NCI-H1694 treated with DMSO at 0.1 percent for 48 hours (cell line): ENCODE measurements at places on chromosomes 6 and 20.
A peak's percentile ranks its signal among the peaks of the same experiment; 100 is the strongest.

- no peak for DNase-seq
Measured at GRCh38 chr6:103215847-103216246, 1643.9 kb downstream of the HACE1 start.

DNA sequence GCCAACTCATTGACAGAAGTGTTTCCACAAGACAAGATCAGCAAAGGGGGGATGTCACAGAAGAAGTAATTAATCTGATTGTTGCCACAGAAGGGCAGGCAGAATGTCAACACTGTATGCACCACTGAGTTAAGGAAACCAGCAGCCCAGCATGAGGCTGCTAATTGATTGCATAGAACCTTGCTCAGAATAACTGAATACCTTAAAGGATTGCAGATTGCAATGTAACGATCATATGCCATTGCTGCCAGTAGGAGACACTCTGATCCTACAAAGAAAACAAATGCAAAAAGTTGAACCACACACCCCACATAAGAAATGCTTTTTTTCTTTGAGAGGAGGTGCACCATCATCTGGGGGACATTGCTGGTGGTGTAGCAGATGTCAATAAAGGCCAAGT is 13.1 kb downstream of the OR5V1 start:
- no peak for DNase-seq

DNA sequence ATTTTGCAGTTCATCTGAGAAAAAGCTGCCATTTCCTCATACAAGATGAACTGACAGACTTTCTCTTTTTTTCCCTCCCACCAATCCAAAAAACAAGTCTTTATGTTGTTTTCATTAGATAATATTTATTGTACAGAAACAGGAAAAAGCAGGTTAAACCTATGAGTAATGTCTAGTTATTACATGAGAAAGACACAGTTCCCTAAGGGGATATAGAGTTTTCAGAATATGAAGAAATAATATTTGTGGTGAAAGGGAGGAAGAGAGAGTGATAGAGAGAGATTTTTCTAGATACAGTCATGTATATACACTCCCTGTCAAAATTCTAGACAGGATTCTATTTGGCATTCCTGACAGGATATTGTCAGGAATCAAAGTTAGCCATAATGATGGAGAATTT is 392.4 kb downstream of the BMP2 start:
- no peak for DNase-seq

DNA sequence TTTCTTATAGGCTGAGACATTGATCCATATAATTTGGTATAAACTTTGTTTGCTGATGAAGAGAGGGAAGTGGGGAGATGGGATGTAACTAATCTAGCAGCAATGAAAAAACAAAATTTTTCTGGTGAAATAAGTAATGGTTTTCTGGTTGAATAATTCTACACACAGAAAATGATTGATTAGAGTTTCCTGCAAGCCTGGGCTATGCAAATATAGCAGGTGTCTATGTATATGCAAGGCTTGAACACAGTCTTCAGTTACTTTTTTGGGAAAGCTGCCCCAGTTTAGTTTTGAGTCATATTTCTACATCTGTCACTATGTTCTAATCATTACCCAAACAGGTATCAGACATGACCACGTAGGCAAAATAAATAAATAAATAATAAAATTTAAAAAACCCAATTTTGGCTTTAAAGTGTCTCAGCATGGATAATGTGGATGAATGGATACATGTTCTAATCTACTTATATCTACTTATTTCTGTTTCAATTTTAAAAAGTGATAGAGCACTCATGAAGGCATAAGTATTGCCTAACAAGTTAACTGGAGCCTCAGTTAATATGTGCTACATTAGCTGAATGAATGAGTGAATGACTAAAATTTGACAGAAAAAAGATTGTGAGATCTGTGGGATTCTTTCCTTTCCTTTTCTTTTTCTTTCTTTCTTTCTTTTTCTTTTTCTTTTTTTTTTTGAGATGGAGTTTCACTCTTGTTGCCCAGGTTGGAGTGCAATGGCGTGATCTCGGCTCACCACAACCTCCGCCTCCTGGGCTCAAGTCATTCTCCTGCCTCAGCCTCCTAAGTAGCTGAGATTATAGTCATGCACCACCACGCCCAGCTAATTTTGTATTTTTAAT is 37.2 kb upstream of the TFB1M start:
- no peak for DNase-seq

- no peak for DNase-seq
Measured at GRCh38 chr6:75418233-75418632, 75.4 kb downstream of the FILIP1 start.

- no peak for DNase-seq
Measured at GRCh38 chr6:16295060-16295459, 56.7 kb downstream of the GMPR start.

DNA sequence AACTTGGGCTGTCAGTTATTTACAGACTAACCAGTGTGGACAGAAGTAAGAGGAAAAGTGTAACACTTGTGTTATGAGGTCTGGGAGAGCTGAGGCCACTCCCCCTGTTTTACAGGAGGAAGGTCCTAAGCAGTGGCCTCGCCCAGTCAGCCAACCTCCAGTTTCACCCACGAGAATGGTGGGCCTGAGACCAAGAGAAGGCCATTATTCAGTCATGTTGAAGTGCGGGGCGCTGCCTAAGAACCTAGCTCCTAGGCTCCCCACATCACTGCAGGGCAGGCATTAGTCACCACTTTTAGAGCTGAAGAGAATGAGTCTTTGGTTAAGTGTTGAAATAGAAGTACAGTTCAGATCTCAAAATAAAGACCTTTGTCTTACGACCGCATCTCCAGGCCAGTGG is 27.9 kb downstream of the CDYL start:
- DNase-seq, result no peak

DNA sequence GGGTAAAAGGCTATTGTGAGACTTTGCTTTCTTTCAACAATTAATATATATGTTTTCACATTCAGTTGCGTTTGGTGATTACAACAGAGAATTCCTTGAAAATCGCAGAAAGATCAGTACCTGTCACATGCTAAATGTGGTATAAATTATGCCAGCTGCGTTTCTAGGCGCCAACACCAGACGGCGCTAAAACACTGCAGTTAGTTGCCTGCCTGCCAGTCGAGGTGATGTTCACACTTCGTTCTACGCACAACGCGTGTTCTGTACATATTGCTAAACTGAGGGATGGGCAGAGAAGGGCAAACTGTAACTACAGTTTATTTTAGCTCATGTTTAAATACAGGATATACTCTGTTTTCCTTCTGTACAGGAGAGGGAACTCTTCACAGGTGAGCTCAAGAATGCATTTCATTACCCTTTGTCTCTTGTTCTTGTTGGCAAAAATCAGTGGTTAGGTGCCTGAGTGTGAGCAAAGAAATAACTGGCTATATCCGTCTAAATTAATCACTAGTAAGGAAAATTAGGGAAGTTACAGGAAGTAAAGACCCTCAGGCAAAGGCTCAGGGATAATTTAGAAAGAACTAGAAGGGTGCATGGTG is 100.1 kb upstream of the RGS17 start:
- peak; percentile 42 for DNase-seq

GRCh38 chr20:8589956-8590355 is 457.9 kb downstream of the PLCB1 start:
- no peak for DNase-seq

GRCh38 chr6:146871611-146872425 is 273.0 kb downstream of the ADGB start:
- DNase-seq, result no peak

- DNase-seq, result no peak
Measured at GRCh38 chr20:63112491-63113219, 103.3 kb downstream of the YTHDF1 start.

DNA sequence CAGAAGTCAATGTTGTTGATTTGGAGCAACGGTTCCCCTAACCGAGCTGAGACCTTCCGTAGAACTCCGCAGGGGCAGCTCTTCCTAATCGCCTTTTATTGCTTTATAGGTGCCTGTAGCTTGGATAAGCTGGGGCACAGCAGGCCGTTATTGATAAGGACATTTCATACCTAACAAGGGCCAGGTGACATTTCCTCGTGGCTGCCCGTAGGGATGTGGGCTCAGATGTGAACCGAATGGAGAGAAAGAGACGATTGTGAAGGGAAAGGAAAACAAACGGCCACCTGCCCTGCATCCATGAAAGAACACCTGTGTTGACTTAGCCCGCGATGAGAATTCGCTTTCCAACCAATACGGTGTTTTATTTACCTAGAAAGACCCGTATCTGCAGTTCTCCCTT is 53.3 kb upstream of the DACT2 start:
- DNase-seq, result no peak

DNA sequence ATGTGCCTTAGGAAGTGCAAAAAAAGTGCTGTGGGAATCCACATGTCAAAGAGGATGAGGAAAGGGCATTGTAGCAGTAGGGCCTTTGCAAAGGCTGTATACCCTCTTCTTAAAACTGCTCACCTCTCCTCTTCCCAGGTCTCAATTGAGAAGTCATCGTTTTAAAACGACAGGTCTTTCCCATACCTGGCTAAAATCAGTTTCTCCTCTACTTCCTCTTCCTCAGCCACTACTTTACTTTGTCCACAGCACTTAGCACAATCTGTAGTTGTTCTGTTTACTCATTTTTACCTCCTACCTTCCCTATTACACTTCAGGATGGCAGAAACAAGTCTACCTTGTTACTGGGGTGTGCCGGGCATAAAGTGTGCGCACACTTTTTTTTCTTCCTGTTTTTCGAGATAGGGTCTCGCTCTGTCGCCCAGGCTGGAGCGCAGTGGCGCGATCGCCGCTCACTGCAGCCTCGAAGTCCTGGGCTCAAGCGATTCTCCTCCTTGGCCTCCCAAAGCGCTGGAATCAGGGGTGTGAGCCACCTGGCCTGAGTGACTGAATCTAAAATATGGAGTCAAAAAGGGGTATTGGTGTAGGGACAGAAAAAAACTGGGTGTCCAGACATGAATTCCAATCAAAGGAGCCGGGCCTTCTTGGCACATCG is 9.8 kb upstream of the ELOVL5 start:
- DNase-seq, result no peak

- DNase-seq, result no peak
Measured at GRCh38 chr20:11832851-11833250, 84.8 kb upstream of the BTBD3 start.

- DNase-seq, result no peak
Measured at GRCh38 chr6:72626126-72626525, 4.3 kb downstream of the KCNQ5 start.

DNA sequence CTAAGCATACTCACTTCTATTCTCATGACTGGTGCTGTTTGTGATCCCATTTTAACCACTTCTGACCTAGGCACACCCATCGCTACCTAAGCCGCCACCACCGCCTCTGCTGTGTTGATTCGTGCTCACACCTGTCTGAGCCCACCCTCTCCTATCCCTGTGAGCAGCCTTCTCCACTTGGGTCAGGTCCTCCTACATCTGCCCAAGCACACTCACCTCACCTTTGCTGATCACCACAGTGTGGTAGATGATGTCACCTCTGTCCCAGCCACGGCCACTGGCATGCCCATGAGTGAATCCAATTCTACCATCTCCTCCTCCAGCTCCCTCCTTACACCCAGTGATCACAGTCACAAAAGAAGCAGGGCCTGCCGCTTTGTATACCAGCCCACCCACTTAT is 20.8 kb downstream of the MUC22 start:
- DNase-seq, result no peak

DNA sequence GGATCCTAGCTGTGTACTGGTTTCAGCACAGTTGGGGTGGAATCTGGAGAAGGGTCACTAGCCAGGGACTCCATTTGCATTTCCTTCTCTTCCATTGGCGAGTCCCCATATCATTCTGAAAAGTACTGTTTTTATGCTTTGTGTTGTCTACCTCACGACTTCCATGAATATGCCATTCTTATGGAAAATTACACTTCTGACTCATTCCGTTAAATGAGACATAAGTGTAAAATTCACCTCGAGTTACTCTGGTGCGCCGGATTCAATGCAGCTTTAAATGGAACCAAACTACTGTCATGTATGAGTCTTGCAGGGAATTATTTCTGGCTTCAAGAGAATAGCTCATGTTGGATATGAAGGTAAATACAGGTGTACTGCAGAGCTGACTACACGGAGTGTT is 99.2 kb downstream of the PDE7B start:
- DNase-seq, result no peak

- DNase-seq, result no peak
Measured at GRCh38 chr6:168177103-168177891, 98.3 kb upstream of the FRMD1 start.

GRCh38 chr6:35810971-35811698 is 6.0 kb downstream of the LHFPL5 start:
- DNase-seq, result no peak

GRCh38 chr6:145689529-145689928 is 45.8 kb downstream of the EPM2A start:
- no peak for DNase-seq

GRCh38 chr6:35058358-35058675 is 82.8 kb downstream of the TCP11 start:
- DNase-seq, result no peak

DNA sequence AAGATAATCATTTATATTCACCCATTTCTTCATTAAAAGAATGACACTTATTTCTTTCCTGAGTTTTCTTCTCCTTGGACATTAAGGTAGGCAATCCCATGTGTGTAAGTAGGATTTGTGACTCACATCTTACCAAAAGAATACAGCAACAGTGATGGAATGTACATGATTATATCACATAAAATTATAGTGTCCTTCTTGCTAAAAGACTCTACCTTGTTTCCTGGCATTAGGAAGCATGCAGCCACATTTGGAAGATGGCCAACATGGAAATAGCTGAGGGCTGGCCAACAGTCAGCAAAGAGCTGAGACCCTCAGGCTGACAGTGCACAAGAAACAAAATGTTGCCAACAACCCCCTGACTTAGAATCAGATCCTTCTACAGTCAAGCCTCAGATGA is 327.9 kb upstream of the MARCKS start:
- no peak for DNase-seq

GRCh38 chr6:29680416-29680815 is 536 bp downstream of the ZFP57 start:
- DNase-seq, result no peak

- DNase-seq, result no peak
Measured at GRCh38 chr20:44970243-44970757, 4.0 kb downstream of the STK4 start.

DNA sequence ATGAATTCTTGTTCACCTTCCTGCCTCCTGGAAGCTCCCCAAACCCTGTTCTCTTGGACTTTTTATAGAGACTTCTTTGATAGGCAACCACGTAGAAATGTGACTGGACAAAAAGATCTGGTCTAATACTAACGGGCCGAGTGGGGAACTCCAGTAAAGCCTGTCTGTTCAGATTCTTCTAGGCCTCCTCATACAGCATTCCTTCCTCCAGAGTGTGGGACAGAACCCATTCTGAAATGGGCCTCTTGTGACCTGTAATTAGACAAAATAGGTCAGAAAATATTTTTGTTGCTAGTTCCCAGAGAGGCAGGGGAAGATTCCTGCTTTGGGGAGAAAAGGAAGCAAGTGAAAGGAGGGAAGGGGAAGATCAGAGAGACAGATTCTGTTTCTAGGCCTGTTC is 374.3 kb downstream of the CDH26 start:
- DNase-seq, result no peak

- peak; percentile 23 for DNase-seq
Measured at GRCh38 chr20:6914986-6915385, 147.5 kb downstream of the BMP2 start.

GRCh38 chr6:129115471-129115870 is 232.5 kb downstream of the LAMA2 start:
- no peak for DNase-seq

DNA sequence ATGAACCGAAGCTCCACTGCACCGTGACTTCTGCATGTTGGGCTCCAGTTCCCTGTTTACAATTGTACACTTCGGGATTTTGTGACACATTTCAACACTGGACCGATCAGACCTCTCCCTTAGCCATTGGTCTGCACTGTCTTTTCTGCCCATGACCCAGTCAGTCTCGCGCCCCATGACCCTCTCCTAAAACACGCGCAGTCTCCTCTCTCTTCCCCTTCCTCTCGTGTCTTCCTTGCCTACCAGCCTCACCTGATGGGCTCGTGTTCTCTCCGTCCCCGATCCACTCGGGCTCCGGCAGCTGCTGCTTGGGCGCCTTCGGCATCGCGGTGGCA is 535 bp upstream of the ABCF1 start:
- DNase-seq, result no peak
